ENCODE measurements at places on chromosomes 5 and 9.

DNA sequence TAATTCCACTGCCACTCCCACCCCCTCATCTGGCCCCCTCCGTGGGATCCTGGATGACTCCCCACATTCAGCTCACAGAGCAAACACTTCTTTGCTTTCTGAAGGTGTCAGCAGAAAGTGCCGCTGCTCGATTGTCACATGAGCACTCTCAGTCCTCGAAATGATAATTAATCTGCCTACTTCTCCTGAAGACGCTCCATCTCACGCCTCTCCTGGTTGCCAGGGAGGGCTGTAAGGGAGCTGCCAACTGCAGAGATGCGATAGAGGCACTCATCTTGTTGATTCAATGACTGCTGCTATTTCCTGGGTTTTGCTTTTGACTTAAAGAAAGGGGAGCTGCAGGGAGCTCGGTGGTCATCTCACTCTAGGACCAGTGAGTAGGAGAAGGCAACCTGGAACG is 206.5 kb downstream of the DAB2IP start:
- DNase-seq: no peak

DNA sequence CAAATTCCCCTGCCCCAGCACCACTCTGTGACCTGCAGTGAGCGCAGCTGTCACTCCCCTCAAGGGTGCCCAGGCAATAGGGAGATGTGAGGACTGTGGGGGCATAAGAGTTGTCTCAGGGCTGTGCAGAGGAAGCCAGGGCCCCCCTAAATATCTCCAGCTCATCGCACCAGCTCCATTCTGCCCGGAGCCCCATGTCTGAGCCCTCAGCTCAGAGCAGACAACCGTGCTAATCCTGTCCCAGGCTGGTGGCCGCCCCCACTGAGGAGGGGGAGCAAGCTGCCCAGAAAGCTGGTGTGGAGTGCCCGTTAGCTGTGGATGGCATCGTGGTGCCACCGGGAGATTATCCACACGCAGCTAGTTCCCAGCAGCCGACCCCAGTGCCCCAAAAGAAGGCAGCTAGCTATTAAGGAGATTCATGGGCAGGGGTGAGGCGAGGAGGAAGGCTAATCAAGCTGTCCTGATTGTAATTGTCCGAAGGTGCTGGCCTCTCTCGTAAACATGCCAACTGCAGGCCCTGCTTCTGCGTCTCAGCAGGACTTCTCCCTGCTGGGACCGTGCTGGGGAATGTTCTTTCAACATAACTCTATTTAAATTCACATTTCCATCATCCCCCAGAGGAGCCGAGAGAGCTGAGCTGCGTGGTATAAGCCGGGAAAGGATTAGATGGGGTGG is 17.0 kb upstream of the FIBCD1 start:
- no peak for DNase-seq

DNA sequence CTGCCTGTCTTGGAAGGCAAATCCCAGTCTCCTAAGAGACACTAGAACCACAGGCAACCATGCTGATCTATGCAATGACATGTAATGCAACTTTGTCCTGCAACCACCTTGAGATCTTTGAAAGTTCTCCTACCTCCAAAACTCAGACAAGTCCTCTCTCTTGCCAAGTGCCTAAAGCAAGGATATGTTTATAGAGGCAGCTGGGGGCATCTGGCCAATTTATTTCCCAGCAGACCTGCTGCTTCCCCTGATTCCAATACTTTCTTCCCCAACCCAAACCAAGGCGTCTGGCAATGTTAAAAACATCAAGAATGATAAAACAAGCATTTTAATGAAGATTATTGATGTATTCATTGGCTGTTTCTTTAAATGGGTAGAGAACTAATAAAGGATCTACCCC is 138.4 kb downstream of the DOCK8 start:
- DNase-seq: no peak

- no peak for DNase-seq
These were observed 32.0 kb upstream of the HSD17B3 start for GRCh38 chr9:96333958-96334357.

GRCh38 chr5:32249668-32250067 is 63.1 kb downstream of the MTMR12 start:
- no peak for DNase-seq

GRCh38 chr9:128637656-128638055 is 19.0 kb downstream of the DYNC2I2 start:
- DNase-seq: no peak

DNA sequence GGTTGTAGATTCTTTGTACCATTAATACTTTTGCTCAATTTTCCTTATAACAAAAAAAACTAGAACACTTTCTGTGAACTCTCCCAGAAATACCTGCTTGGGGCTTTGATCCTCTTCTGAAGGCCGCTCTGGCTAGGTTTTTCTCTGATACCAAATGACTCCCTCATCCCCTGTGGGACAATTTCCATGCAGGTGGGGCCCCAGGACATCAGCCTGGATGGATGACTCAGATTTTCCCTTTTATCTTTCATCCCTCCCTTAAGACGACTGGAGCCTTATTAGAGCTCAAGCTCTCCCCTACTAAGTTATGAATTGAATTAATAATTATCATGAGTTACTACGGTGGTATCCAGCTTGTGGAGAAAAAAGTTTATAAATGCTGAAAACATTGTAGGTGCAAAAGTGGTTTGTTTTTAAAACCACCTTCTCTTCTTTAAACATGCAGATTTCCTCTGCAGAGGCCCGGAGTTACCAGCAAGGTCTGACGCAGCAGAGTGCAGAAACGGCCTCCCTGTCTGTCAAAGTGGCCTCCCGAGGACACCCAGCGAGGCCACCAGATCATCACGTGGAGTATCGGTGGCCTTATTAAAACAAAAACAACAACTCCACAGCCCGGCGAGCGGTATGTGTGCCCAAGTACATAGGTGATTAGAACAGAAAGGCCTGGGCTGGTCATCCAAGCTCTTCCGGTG is 50.8 kb upstream of the IRX4 start:
- DNase-seq: no peak

GRCh38 chr5:37005252-37005651 is 128.7 kb downstream of the NIPBL start:
- DNase-seq: no peak

GRCh38 chr9:69675563-69675962 is 3.4 kb upstream of the APBA1 start:
- no peak for DNase-seq

DNA sequence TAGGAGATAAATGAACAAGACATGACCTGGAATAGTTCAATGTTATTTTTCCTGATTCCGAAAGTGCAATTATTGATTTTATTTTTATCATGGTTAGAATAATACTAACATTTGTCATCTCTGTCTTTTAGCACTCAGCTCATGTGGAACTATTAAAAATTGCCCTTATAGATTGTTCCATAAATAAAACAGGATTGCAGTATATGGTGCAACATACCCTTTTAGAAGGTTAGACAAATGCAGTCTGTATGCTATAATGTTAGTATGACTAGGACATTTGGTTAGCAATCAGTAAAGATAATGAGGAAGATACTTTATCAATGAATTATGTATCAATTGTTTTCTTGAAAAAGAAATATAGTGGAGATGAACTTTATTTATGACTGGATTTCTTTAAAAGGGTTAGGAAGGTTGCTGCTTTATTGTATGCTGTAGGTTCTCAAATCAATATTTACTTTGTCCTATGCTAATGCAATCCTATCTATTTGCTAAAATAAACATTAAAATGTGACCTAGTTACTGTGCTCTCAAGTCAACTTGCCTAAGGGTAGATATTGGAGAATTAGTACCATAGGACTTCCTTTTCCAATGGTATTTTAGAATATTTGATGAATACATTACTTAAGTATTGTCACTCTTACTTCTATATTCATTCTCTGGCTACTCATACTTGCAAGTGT is 348.9 kb upstream of the ISL1 start:
- DNase-seq: no peak

DNA sequence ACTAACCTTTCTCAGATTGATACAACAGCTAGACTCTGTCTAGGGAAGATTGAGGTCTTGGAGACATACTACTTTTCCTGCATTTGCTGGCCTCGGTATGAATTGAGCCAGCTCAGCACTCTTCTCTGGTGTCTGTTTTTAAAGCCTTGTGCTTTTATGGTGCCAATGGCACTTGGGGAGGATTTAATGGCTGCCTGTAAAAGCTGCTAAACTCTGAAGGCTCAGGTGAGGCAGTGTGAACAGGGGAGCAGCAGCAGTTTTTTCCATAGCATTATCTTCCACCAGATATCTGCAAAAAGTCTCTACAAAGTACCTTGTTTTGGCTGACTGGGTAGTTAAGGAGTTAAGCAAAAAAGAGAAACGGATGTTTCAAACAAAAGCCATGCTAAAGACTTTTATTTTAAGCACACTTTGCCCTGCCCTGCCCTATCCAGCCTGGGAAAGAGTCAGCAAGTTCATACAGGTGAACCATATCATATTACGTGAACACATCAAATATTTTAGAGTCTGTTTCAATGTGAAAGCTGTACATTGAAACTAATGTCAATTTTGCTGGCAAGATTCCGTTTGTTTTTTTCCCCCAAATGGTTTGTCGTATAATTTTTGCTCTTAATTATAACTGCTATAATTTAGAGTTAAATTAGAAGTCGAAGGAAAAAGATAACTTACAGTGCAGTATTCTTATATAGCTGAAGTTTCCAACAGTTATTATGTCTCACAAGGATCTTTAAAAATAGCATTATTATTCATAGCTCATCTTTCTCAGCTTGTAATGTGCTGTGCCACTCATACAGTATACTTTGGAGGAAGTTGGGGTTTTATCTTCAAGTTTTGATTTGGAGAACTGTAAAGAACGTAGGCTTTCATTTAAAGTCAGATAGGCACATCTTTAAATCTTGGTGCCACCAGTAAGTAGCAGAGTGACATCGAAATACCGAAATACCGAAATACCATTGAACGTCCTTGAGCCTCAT is 424.1 kb upstream of the CD180 start:
- DNase-seq: peak; percentile 7

DNA sequence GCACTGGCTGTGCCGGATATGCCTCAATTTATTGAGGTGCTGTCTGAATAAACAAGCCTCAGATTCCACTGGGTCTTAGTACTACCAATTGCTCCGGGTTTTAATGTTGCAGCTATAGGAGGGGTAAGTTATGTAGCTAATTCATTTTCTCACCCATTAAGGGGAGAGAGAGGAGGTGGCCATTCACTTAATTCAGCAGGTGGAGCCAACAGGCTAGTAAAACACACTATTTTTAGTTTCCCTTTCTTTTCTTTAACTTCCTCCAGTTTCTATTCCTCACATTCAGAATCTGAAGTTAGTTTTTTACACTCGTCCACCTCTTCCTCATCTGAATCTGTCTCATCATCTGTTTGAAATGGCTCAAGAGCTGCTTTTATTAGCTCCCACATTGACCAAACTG is 105.6 kb upstream of the CDH10 start:
- DNase-seq: no peak

- no peak for DNase-seq
These were observed 13.2 kb downstream of the P4HA2 start for GRCh38 chr5:132214491-132214890.

- DNase-seq: no peak
These were observed 72.5 kb upstream of the GPR151 start for GRCh38 chr5:146588331-146589027.

DNA sequence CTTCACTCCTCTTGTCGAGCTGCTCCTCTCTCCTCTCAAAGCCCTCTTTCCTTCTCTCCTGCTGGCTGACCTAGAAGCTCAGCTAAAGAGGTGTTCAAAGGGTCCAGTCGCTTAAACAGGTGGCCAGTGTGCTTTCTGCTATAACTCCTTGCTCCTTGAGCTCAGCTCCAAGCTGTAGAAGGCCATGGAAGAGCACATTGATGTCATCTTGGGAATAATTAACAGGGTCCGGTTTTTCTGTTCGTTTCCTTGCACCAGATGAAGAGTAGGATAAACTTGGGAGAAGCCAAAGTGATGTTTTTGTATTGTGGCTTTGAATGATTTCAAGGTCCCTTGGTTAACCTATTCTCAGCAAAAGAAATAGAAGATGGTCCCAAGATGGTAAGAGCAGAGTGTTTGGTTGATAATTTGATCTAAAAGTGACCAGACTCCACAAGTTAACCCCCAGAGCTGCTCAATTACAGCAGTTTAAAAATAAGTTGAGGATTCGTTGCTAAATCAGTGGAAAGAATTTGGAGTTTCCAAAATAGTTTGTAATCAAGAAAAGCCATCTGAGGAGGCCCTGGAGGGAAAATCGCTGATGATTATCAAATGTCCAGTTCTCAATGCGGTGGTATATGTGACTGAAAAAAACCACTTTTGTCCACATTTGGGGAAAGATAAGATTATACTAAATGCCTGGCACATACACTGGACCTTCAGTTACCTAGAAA is 148.1 kb downstream of the DOCK8 start:
- no peak for DNase-seq

DNA sequence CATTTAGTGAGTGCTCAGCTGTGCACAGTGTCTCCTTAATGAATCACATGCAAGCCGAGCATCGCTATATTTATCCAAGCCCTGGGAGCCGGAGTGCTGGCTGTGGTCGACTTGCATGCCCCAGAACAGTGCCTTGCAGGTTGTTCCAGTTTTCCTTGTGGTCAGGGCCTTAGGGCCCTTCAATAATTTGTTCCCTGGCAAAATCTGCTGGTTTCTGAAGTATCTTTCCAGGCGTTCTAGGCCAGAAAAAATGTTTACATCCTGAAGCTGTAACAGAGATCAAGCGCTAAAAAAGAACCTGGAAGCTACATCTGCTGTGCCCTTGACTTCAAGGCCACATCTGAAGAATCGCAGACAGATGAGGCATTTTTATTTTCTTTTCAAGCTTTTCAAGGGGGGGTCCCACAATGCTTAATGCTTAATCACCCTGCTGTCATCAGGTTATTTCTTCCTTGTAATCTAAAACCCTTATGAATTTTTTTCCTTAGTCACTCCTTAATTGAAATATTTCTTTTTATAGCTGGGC is 105.8 kb downstream of the DOCK2 start:
- DNase-seq: no peak

DNA sequence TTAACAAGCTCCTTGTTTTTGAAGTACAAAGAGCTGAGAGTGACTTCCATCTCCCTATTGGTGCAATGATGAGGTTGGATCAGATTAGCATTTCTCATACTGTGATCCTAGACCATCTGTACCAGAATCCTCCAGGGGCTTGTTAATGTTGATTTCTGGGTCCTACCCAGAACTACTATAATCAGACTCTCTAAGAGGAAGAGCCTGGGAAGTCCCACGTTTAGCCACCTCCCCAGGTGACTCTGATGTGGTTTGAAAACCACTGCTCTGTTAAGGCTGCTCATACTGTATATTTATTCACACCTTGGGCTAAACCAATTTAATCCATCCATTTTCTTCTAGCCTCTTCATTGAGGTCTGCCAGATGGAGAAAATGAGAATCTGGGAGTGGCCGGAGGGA is 49.6 kb upstream of the SMIM32 start:
- DNase-seq: no peak

DNA sequence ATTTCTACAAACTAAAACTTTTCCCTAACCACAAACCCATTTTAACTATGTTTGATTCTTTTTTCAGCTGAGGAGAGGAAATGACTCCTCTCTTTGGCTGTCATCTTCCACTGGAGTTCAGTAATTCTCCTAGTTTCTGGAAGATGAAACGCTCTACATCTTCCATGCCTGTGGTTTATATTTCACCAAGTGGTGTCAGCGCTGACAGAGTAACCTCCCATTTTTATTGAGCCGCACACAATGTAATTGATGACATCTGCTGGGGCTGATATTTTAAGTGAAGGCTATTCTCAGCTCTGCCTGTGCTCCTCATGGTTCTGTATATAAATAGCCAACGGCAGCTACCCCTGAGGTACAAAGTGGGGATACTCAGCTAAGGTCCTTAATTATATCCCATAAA is 234.6 kb downstream of the SPOCK1 start:
- DNase-seq: no peak
